ENCODE measurements at places on chromosomes 3 and 15.

DNA sequence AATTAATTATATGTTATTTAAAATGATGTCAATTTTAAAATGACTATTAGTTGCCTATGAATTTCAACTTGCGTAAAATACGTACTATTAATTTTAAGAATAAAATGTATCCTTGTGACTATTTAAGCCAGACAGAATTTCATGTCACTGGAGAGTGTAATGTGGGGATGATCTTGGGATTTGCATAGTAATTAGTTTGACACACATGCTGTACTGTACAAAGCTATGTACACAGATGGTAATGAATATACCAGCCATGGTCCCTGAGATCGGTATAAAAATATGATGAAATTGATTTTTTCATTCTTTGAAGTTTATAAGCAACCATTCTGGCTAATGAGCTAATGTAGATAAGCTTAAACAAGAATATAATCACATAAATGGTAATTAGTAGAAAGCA lies 134.4 kb upstream of the ROBO1 start:
- no peak for DNase-seq

- no peak for DNase-seq
Measured at GRCh38 chr3:31696009-31696297, 163.2 kb downstream of the STT3B start.

- DNase-seq = no peak
Measured at GRCh38 chr3:53716998-53717397, 129.2 kb downstream of the CHDH start.

GRCh38 chr3:28590860-28591259 lies 242.2 kb upstream of the AZI2 start:
- no peak for DNase-seq

DNA sequence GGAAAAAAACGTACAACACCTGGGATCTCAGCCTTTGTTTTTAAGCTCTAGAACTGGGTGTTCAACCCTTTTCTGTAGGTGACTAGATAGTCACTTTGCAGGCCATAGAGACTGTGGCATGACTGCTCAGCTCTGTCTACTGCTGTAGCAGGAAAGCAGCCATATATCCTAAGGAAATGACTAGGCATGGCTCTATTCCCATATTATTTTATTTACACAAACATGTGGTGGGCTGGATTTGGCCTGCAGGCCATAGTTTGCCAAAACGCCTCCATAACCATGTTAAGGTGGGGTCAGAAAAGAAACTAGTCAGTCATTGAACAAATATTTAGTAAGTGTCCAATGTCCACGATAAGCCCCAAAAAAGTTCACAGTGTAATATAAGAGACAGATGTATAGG lies 452.5 kb downstream of the MCTP2 start:
- DNase-seq = no peak

- DNase-seq = no peak
Measured at GRCh38 chr3:42713747-42714146, 11.1 kb upstream of the HHATL start.

DNA sequence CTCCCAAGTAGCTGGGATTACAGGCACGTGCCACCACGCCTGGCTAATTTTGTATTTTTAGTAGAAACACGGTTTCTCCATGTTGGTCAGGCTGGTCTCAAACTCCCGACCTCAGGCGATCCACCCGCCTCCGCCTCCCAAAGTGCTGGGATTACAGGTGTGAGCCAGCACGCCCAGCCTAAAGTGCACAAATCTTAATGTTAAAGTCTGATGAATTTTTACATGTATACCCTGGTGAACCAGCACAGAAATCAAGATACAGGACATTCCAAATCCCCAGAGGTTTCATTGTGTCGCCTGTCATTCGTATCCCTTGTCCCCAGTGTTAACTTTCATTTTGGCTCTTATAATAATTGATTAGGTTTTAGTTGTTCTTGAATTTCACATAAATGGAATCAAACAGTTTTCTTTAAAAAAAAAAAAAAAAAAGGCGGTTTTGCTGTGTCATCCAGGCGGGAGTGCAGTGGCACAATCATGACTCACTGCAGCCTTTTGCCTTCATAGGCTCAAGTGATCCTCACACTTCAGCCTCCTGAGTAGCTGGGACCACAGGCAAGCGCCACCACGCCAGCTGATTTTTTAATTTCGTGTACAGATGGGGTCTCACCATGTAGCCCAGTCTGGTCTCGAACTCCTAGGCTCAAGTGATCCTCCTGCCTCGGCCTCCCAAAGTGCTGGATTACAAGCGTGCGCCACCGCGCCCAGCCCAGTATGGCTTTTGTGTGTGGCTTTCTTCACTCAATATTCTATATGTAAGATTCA lies 1.5 kb upstream of the TM4SF19 start:
- DNase-seq = peak; percentile 56

DNA sequence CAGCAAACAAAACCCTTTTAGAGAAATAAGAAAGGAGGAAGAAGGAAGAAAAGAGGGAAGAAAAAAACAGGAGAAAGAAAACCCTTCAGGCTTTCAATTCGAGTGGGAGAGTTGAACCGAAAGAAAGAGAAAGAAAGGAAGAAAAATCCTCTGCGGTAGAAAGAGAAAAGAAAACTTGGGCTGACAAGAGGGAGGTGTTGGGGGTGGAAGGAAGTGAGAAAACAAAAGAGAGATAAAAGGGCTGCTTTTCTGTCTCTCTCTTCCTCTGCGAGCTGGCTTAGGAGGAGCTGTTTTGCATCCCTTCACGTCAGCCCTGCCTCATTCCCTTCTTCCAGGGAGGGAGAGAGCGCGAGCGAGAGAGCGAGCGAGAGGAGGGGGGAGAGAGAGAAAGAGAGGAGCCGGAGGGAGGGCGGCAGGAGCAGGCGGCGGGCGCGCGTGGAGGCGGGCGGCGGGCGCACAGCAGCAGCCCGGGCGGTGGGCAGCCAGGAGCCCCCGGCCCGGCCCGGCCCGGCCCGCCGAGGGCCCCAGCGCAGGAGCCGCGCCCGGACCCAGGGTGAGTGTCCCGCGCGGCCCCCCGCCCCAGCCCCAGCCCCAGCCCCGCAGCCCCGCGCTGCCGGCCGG lies at the start of gene ZNF710:
ZNF710 (plus strand) TSS at position 263 of the 621 bp plus-strand sequence. CDS start 65,814 bp downstream, outside the sequence.
- peak; percentile 64 for DNase-seq

DNA sequence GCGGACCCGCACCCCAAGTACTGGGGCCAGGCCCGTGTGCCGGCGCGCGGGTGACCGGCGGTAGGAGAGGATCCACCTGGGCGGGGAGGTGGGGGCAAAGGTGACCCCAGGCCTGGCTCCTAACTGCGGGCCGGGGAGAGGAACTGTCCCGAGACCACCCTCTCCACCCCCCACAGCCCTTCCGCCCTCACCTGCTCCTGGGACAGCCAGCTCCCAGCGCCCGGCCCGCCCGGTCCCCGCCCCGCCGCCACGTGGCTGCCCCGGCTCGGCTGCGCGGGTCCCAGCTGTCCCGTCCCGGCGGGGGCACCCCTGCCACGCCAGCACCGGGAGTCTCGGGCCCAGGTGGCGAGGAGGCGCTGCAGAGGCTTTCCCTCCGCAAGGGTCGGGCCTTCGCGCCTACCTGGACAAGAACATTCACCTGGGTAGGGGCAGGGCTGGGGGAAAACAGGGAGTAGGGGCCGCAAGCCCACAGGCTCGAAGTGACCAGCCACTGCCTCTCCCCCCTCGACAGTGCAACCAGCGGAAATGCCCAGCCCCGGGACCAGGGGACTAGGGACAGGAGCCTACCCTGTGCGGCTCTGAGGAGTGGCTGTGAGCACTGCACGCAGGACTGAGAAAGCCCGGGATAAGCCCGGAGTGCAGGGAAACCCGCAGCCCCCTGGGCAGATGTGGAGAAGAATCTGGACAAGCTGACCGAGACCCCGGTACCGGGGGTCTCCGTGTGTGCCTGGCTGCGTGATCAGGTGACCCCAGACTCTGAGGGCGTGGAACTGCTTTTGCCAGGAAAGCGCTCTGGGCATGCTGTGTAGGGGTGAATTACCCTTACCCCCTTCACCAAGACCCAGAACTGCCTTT lies at the start of gene SLC12A8:
SLC12A8 (minus strand) TSS at position 240 of the 855 bp plus-strand sequence. CDS start 1,399 bp downstream, outside the sequence.
- peak; percentile 25 for DNase-seq

DNA sequence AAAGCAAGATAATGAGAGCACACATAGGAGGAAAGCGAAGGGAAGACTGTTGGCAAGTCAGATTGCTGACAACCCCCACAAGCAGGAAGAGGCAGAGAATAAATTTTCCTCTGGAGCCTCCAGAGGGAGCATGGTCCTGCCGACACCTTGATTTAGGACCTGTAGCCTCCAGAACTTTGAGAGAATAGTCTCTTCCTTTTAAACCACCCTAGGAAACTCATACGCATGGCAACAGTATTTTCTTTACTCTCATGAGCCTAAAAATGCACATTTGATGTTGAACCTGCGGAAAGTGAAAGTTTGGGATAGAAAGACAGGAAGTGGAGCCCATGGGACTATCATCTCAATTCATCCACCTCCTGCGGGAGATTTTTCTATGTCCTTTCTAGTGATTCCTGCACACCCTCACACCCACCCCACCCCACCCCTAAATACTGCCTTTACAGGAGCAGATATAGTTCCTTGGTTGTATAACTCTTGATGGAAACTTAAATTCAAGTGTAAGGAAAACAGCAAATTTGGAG lies 116.7 kb upstream of the LPP start:
- DNase-seq = peak; percentile 61

DNA sequence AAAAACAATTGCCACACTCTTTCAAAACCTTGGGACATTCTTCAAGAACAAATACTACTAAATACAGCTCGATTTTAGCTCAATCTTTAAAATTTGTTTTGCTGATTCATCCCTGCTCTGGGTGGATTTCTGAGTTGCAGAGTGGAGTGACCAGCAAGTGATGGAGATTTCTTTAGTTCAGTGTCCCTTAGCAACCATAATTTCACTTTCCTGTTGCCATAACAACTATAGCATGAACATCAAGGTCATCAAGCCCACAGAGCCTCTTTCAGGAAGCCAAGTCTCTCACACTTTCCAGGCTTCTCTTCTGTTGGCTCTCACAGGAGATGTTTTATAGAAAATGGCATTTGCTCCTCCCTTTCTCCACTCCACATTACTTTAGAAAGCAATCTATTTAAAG lies 597.2 kb upstream of the ADAMTS9 start:
- DNase-seq = peak; percentile 2

DNA sequence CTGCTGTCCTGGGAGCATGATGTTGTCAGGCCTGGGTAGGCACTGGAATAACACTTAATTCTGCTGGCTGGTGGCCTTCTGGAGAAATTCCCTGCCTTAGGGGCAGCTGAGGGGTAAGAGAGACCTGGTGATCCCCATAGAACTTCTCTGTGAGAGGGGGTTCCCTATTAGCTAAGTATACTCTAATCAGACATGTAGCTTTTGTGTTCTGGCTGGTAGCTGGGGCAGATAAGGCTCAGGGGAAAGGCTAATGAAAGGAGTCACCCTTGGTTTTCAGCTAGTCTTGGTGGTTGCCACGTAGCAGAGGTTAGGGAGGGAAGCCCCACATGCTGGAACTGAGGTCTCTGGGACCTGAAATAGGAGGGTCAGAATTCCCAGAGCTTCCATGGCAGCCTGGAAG lies 952 bp upstream of the HDDC3 start:
- no peak for DNase-seq

DNA sequence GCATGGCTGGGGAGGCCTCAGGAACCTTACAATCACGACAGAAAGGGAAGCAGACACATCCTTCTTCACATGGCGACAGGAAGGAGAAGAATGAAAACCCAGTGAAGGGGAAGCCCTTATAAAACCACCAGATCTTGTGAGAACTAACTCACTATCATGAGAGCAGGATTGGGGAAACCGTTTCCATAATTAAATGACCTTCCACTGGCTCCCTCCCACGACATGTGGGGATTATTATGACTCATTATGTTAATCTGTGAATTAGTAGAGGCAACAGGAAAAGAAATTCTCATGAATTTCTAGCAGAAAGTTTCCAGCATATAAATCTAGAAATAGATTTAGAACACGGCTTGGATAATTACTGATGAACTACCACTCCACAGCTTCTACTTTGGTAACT lies 937.3 kb downstream of the ROBO1 start:
- no peak for DNase-seq

DNA sequence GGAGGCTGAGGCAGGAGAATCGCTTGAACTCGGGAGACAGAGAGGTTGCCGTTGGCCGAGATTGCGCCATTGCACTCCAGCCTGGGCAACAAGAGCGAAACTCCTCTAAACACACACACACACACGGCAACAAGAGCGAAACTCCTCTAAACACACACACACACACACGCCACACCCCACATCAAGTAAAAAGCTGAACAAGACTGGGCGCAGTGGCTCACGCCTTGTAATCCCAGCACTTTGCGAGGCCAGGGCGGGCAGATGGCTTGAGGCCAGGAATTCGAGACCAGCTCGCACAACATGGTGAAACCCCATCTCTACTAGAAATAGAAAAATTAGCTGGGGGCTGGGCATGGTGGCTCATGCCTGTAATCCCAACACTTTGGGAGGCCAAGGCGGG lies 49.0 kb downstream of the HOMER2 start:
- DNase-seq = no peak

- DNase-seq = no peak
Measured at GRCh38 chr3:108562565-108562964, 26.7 kb downstream of the CIP2A start.

DNA sequence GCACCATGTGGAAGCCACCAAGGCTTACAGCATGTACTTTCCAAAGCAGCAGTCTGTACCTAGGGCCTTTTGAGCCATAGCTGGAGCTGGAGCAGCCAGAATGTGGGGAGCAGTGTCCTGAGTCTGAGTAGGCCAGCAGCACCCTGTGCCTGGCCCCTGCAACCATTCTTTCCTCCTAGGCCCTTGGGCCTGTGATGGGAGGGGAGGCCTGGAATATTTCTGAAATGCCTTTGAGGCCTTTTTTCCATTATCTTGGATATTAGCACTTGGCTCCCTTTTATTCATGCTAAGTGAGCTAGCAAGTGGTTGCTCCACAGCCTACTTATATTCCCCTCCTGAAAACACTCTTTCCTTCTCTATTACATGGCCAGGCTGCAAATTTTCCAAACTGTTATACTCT lies 28.1 kb downstream of the TRIM42 start:
- no peak for DNase-seq

DNA sequence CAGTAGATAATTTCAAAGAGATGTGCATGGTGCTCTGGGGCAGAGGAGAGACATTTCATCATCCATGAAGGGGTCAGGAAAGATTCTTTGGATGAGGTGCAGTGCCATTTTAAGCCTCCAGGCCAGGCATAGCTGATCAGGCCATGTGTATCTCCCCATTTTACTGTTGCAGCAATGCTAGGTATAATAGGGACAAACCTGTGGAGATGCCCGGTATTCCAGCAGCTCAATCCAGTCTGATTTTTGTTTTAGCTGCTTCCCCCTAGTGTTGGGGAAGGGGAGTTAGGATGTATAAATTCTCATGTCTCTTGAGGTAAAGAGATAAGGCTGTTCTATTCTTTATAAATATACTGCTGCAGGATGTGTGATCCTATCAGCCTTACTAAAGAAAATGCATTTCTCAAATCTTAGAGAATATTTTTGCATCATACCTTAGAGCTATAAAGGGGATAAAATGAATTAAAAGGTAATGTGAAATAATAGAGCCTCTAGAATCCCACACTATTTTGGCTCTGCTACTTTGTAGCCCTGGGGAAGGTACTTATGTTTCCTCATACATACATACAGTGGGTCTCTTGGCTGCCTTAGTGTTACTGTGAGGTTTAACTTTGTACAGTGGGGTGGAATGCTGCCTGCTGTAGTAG lies 5.2 kb downstream of the CDV3 start:
- peak; percentile 70 for DNase-seq

Measured in cardiac muscle cell (in vitro differentiated cells and primary cell).